ENCODE measurements at places on chromosomes 16 and 17.

DNA sequence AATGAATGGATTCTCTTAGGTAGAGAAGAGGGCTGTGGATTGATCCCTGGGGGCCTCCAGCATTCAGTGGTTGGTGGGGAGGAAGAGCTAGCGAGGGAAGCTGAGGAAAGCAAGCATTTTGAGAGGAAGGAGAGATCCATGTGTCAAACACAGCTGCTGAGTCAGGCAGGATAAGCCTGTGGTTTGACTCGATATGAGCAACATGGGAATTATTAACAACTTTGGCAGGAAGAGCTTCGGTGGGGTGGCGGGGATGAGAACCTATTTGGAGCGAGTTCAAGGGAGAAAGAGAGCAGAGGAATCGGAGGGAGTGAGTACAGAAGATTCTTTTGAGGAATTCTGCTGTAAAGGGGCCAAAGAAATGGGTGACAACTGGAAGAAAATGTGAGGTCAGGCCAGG is 59.5 kb upstream of the CDC42EP4 start:
- DNase-seq: no peak

DNA sequence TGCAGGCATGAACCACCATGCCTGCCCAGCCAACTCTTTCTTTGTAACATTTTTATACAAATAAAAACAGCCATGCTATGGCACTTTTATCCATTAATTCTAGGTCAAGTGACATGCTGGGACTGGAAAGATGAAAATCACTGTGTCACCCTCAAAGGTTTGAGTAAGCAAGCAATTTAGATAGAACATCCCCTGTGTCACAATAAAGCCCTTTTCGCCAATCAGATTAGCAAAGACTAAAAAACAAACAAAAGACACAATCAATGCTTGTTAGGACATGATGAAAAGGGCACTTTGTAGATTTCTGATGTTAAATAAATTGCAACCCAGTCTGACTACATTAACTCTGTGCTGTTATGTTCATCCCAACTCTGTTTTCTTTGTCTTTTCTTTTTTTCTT is 26.4 kb downstream of the CHP2 start:
- DNase-seq: no peak

DNA sequence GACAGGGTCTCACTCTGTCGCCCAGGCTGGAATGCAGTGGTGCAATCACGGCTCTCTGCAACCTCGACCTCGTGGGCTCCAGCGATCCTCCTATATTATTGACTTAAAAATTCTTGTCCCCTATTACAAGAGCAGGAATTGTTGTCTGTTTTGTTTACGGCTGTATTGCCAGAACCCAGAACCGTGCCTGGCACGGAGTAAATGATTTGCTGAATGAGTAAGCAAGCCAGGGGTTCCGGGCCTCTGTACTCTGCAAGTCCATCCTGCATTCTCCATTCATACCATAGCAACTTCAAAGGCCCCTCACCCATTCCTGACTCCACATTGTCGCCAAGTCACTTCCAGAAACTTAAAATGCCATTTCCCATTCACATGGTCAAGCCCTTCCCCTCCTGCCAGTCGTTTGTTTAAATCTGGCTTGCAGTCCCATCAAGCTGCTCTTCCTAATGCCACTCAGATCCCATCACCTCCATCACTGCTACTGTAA is 6.9 kb downstream of the ADCY9 start:
- DNase-seq: no peak

GRCh38 chr17:181245-182049 is at the start of gene DOC2B:
DOC2B (minus strand) TSS chr17:181650; CDS start chr17:181479, 171 bp downstream.
- no peak for DNase-seq

DNA sequence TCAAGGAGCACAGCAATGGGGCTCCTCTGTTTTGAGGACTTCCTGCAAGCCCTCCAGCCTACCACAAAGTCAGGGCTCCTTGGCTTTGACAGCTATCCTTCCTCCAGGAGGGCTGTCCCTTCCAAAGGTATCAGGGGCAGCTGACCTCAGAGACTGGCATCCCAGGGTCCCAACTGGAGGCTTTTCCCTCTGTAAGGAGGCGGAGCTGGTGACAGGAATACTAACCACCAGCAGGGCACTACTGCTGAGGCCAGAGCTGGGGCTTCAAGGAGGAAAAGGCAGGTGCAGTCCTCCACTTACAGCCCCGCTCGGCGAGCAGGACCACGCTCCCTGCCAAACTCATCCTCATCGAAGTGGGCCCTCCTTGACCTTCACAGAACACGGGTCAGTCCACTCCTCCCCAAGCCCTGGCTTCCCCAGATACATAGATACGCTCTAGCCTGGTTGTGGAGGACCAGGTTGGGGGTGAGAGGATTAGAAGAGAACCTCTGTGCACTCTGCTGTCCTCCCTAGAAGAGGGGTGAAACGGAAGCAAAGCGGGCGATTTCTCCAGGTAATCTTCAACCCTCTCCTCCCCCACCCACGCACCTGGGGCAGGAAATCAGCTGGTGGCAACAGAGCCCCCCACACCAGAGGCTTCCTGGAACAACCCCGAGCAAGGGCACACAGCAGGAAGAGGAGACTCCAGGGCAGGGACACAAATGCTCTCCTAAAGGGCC is 20.5 kb downstream of the ST3GAL2 start:
- DNase-seq: no peak

GRCh38 chr16:86011532-86011931 is 112.6 kb downstream of the IRF8 start:
- no peak for DNase-seq

GRCh38 chr16:21001262-21001661 is 100.7 kb downstream of the LYRM1 start:
- no peak for DNase-seq

GRCh38 chr17:36506249-36506826 is 19.9 kb downstream of the ZNHIT3 start:
- DNase-seq: no peak

DNA sequence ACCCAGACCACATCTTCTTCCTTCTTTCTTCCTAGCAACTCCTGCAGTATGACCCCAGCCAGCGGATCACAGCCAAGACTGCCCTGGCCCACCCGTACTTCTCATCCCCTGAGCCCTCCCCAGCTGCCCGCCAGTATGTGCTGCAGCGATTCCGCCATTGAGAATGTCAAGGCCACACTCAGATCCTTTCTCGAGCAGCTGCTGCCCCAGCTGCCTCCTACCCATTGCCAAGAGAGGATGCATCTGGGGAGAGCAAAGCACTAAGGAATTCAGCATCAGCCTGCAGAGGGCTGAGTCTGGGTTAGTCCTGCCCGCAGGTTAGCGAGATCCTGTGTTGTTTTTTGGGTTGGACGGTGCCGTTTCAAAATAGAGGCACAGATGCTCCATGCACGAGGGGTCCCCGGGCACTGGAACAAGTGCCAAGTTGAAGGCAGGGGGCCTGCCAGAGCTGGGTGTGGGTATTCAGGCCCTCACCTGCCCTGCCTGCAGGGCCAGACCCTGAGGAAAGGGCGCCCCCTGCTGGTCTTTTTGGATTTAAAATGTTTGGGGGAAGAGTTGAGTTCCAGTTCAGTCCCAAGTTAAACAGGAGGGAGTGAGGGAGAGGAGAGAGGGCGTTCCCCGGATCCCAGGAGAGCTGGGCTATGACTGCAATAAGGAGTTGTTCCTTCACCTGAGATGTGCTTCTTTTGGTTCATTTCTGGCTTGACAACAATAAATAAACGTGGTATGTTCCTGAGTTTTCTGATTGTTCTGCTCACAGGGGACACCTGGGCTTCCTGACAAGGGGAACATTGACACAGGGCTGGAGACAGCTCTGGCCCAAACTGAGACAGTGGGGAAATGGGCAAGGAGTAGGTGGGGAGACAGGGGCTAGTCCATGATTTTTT is 4.9 kb downstream of the CDK3 start:
- peak; percentile 82 for DNase-seq

DNA sequence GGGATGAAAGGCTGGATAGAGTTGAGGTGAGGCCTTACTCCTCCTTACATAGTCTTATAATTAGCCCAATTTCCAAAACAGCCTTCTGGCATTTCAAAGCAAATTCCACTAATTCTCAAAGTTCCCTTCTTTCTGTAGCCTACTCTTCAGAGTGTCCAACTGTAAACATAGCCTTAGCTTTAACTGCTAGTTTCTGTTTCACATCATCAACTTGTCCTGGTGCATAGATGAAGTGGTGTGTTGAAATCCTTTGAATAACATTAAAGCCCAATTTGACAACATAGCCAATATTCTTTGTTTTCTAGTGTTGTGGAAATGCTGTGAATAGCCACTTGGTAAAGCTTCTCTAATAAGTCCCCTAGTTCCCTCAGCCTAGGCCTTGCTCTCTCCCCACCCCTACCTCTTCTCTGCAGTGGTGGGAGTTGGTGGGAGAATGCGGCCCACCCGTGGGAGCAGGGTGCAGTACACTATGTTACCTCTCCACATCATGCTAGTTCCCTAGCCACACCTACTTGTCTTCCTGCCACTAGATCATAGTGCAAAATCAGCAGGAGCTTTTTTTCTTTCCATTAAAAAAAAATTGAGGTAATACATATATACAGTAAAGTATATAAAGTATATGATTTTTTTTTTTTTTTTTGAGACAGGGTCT is 127.0 kb upstream of the HAS3 start:
- no peak for DNase-seq

- no peak for DNase-seq
Measured at GRCh38 chr17:80000981-80001775, 34.5 kb downstream of the TBC1D16 start.

DNA sequence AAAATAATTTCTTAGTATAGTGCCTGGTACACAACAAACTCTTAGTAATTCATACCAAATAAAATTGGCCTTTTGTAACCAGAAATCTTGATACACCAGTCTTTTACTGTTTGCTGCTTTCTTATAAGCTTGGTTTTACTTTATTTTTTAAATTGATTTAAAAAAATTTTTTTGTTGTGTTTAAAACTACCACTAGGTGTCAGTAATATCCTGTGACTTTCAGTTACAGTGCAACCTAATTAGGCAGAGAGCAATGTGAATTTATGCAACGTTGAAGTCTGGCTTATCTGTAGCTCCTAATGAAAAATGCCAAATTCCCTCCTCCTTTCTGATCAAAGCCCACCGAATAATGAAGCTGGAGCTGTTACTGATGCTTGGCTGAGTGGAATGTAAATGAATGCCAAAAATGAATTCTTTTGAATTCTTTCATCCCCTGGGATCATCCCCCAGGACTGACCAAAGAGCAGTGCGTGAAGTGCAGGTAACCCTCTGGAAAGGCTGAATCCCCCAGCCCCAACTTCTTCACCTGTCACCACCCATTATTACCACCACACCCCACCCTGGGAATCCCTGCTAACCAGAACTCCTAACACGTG is 3.8 kb downstream of the ERCC4 start:
- DNase-seq: no peak

- DNase-seq: no peak
Measured at GRCh38 chr17:7740481-7741001, 23.0 kb downstream of the DNAH2 start.

- DNase-seq: peak; percentile 76
Measured at GRCh38 chr17:64505340-64506200, 519 bp downstream of the DDX5 start.

DNA sequence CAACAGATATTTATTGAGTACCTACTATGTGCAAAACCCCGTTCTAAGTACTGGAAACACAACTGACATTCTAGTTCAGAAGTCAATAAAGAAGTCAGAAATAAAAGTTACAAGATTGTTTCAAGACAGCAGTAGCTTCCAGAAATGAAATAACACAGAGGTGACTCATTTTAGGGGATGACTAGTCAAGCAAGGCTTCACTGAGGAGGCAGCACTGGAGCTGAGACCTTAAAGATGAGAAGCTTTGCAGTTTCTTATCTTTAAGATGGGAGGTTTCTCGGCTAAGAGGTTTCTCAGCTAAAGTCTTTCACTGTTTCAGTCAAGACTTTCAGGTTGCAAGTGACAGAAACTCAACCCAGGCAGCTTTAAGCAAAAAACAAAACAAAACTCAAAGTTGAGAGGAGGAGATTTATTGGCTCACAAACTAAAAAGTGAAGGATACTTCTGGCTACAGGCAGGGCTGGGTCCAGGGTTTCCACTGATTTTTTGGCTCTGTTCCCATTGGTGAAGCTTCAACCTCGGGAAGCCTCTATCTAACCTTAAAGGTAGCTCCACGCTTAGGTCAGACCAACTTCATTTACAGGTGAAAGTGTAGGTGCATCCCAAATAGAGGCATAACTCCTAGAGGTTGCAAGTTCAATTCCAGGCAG is 7.4 kb upstream of the MMP2 start:
- no peak for DNase-seq

DNA sequence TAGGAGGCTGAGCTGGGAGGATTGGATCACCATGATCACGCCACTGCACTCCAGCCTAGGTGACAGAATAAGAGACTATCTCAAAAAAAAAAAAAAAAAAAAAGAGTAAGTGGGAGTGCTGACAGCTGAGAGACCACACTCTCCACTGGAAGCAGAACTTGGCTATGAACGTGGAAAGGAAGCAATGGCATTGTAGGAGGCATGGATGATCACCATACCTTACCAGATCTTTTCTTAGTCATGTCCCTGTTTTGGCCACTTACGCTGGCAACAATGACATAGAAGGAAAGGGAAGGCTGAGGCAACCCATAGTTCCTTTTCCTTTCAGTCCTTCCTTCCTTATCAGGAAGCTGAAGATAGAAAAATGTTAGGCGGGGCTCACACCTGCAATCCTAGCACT is 3.7 kb upstream of the ATP1B2 start:
- DNase-seq: no peak

GRCh38 chr16:24534620-24535019 is 4.7 kb upstream of the RBBP6 start:
- DNase-seq: no peak

DNA sequence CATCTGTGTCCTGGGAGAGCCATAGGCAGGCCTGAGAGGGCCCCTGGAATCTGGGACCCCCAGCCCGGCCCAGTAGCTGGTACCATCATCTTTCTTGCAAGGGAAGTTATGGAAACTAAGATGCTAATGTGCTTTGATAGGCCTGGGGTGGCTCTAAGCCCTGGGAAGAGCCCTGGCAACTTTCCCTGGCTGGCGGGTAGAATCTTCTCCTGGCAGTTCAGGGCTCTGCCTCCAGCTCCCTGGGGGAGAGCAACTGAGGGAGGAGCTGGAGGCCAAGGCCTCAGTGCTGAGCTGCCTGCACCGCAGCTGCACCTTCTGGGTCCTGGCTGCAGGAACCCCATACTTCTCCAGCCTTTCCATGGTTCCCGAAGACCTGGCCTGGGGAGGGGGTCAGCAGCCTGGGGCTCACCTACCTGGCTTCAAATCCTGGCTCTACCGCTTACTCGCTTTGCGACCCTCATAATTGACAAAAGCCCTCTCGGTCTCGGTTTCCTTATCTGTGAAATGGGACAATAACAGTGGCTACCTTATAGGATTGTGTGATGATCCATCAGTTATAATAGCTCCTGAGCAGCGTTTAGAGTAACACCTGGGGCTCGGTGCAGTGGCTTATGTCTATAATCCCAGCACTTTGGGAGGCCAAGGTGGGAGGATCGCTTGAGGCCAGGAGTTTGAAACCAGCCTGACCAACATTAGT is 333.7 kb downstream of the SEC14L1 start:
- DNase-seq: no peak
